ENCODE measurements at places on chromosomes 11 and 22.

DNA sequence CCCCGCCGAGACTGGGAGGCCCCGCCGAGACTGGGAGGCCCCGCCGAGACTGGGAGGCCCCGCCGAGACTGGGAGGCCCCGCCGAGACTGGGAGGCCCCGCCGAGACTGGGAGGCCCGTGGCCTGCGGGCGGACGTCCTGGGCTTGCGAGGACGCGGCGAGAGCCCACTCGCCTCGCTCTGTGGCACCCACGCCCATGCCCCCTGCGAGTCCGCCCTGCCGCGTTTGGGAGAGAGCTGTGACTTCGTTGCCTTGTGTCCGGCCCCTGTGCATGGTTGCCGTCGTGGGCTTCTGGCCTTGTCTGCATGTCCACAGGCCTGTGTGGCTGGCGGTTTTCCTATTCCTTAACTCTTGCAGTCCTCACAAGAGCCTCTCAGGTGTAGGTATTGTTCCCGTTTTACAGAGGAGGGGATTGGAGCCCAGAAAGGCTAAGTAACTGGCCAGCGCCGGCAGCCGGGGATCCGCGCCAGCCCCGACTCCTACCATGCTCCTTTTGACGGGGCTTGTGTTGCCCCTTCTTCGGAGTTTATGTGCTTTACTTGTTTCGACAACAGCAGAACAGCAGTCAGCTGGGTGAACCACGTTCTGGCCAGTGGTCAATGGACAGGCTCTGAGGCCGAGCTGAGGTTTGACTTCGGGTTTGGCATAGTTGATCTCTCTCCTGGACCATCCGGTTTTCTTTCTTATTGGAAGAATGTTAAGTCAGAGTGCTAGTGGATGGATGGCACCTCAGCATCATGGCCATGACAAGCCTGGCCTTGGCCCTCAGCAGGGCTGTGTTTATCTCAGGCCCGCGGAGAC is 741 bp downstream of the PHRF1 start:
- DNase-seq = no peak

- no peak for DNase-seq
Measured at GRCh38 chr11:12810568-12810894, 136.3 kb downstream of the TEAD1 start.

GRCh38 chr11:11948242-11948947 is 60.0 kb downstream of the DKK3 start:
- no peak for DNase-seq

DNA sequence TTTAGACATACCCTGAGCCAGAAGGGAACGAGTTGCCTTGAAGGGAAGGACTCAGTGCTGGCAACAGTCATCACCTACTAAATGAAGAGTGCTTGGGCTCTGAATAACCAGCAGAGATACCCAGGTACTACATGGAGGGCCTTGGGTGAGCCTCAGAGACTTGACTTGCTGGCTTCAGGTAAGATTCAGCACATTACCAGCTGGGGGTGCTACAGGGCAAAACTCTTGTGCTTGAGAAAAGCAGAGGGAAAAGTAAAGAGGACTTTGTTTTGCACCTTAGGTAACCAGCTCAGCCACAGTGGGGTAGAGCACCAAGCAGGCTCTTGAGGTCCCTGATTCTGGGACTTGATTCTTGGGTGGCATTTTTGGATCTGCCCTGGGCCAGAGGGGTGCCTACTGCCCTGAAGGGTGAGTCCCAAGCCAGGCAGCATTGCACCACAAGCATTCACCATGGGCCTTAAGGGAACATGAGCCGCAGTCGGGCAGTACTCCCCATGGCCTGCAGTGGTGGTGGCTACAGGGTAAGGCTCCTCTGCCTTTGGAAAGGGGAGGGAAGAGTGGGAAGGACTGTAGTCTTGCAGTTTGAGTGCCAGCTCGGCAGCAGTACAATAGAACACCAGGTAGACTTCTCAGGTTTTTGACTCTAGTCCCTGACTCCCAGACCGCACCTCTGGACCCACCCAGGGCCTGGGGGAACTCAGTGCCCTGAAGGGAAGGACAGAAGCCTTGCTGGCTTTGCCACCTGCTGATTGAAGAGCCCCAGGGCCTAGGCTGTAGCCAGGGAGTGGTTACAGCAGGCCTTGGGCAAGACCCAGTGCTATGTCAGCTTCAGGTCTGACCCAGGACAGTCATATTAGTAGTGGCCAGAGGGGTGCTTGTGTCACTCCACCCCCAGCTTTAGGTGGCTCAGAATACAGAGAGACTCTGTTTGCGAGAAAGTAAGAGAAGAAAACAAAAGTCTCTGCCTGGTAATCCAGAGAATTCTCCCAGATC is 22.7 kb upstream of the PLEKHA7 start:
- no peak for DNase-seq

- no peak for DNase-seq
Measured at GRCh38 chr22:35957589-35957988, 71.0 kb downstream of the RBFOX2 start.

- no peak for DNase-seq
Measured at GRCh38 chr22:39502789-39503409, 809 bp downstream of the MIEF1 start.

GRCh38 chr22:48796310-48797015 is 1031.2 kb downstream of the BRD1 start:
- no peak for DNase-seq

DNA sequence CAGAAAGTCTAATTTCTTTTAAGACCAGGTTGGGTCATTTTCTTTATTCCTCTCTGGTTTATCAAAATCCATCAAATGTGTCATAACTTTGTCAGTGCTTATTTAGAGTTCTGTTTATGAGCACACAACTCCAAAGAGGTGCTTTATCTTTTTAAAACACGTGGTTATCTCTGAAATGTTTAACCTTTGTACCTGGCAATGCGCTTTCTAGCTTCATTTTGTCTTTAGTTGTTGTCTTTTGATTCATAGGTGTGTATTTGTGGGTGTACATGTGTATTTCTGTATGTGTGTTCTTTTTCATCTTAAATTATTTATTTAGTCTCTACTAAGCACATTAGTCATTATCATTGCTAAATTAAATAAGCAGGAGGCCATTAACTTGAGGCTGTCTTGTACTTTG is 251.4 kb downstream of the JRKL start:
- no peak for DNase-seq

DNA sequence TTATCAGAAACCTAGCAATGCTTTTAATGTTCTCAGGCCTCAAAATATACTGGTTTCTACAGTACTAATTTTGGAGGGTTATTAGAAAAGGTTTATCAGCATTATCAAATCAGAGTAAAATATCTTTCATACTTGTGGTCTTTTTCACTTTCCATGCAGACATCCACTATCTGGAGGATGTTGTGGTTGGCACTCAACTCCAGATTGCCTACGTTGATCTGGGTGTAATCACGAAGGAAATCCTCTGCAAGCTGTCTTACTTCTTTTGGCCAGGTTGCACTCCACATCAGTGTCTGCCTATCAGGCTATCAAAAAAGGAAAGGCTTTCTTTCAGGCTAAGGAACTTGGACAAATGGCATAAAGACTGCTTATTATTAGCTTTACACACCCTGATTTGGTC is 11.6 kb downstream of the DDX17 start:
- no peak for DNase-seq

DNA sequence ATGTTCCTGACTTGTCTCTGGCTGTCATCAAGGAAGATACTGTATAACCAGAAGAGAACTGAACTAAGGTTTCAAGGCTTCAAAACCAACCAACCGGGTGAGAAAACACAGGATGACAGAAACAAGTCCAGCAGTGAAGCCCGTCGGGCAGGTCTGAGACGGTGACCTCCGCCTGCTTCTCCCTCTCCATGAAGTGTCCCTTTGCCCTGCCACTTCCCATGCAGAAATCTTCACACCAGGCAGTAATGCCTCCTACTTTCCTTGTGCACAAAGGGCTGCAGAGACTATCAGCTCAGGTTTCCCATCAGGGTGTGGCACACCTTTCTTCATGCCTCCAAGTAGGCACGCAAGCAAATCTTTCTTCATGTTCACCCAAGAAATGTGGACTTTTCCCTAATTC is 24.2 kb downstream of the PRDM10 start:
- no peak for DNase-seq

DNA sequence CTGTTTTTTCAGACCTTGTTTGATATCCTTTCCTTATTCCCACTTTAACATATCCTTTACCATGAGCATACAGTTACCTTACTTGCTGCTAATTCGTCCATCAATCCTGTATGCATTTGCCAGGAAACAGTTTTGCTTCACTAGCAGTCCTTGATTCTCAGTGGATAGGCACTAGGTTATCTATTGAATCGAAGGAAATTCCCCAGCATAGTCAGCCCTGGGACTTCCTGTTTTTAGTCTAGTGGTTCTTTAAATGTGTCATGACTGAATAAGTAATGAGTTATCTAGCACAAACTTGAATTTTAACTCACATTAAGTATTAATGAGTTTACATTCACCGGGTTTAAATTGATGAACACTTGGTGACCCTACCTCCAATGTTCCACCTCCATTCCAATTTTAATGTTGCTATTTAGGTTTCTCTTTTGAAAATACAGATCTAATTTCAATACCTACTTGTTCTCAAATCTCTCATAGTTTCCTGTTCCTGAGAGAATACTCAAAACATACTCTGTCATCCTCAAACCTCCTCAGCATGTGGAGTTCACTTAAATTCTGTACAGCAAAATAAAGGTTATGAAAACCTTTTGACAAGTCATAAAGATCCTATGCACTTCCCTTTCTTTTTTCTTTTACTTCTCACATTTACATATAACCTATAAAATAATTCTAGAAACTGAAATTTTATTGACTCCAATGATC is 1375.1 kb upstream of the TENM4 start:
- DNase-seq = no peak

- DNase-seq = peak; percentile 40
Measured at GRCh38 chr22:44181033-44181911, 547 bp downstream of the PARVG start.

GRCh38 chr22:44931077-44931540 is 78.7 kb downstream of the PHF21B start:
- DNase-seq = no peak

DNA sequence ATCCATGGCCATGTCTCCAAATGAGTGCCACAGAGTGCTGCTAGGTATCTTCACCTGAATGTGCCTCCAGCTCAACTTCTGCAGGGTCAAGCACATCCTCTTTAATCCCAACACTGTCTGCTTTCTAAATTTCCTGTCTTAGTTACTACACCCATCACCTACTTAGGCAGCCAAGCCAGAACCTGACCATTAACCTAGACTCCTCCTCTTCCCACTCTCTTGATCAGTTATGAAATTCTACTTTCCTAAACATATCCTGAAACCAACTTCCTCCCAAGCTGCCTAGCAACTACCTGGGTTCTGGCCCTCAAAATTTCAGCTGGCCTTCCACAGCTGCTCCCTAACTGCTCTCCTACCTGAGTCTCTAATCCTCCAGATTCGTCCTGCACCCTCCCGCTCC is 22.7 kb downstream of the CADM1 start:
- DNase-seq = no peak

DNA sequence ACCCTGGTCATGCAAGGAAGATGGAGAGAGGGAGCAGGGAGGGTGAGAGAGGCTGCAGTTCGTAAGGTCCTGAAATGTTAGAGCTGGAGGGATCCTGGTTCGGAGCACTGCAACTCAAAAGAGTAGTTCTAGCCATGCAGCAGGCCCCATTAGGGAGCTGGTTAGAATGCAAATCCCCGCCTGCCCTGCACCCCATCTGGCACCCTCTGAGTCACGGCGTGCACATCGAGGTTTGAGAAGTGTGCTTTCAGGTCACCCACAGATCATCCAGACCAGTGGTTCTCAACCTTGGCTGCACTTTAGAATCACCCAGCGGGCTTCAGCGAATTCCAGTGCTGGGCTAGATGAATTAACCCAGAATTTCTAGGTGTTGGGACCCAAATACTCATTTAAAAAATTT is 48.2 kb downstream of the ST3GAL4 start:
- no peak for DNase-seq

- no peak for DNase-seq
Measured at GRCh38 chr11:111417766-111418435, 38.8 kb upstream of the POU2AF1 start.

- DNase-seq = no peak
Measured at GRCh38 chr11:103076361-103076760, 15.6 kb downstream of the DCUN1D5 start.

DNA sequence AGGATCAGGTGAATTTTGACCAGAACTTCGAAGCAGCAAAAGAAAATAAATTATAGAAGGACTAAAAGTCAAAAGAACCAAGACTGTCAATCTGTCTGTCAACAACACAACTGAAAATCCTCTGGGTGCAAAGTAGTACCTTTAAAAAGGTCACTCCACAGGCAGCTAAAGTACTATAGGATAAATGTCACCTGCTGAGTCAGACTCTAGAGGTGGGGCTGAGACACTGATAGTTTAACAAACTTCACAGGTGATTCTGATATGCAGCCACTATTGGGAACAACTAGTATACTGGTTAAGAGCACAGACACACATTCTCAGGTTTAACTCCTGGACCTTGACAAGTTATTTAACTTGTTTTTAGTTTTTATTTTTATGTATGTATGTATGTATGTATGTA is 107.3 kb downstream of the FCHSD2 start:
- no peak for DNase-seq

- DNase-seq = no peak
Measured at GRCh38 chr11:64294774-64295173, 3.7 kb downstream of the KCNK4 start.

- no peak for DNase-seq
Measured at GRCh38 chr22:45534339-45535192, 31.9 kb downstream of the FBLN1 start.

DNA sequence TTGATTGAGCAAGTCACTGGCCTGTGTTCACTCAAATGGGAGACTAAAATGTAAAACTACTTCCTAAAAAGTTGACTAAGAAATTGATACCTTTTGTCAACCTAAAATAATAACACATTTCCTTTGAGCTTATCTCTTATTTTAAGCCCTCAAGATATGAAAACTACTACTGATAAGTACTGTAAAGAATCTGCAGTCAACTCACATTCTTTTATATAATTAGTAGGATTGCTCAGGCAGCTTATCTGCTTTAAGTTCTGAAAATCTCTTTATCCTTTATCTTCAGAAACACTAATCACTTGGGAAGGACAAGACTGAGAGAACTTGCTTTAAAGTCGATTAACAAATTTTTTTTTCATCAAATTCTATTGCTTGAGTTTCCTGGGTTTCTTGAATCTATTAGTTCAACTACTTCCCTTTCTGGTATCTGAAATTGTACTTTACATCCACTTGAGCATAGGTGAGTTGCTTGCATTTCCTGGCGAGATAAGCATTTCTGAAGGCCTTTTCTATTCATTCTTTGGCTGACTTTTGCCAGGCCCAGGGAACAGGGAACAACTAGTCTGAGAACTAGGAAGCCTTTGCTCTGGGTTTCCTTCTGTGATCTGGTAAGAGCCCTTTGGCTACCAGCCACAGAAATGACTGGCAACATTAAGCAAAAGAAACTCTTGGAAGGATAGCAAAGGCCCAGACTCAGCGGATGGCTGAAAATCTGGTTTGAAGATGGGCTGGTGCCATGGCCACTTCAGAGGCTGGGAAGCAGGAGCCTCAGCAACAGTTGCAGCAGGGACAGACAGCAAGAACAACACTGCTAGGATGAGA is 19.3 kb upstream of the CSRP3 start:
- DNase-seq = no peak

Data from stimulated activated CD8-positive, alpha-beta memory T cell treated with anti-CD3 and anti-CD28 coated beads, Interleukin-2, amount 100 ng/mL, for 48 hours (primary cell).